ENCODE measurements at places on chromosomes 7 and 10.

DNA sequence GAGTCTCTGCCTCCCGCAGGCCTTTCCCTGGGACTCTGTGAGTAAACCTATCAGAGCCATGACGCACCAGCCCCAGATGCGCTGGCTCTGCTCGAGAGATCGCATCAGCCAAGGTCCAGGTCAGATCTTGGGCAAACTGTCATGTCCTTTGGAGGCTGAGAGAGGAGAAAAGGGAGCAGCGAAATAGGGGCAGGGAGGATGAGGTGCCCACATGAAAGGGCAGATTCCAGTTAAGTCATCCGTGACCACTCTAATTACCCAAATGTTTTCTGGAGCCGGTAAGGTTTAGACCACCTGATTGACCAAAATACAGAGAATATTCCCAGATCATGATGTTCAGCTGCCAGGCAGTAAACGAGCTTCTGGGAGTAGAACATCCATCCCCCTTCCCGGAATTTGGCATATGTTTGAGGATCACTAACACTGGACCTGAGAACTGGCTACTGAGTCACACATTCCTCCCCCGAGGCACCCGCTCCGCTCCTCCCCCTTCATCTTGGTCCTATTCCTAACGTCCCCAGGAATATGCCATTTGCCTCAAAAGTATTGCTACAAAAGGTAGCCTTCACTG is 88.0 kb downstream of the FGFR2 start:
- DNase-seq, result no peak

GRCh38 chr10:89002226-89002978 is 11.8 kb downstream of the FAS start:
- no peak for DNase-seq

DNA sequence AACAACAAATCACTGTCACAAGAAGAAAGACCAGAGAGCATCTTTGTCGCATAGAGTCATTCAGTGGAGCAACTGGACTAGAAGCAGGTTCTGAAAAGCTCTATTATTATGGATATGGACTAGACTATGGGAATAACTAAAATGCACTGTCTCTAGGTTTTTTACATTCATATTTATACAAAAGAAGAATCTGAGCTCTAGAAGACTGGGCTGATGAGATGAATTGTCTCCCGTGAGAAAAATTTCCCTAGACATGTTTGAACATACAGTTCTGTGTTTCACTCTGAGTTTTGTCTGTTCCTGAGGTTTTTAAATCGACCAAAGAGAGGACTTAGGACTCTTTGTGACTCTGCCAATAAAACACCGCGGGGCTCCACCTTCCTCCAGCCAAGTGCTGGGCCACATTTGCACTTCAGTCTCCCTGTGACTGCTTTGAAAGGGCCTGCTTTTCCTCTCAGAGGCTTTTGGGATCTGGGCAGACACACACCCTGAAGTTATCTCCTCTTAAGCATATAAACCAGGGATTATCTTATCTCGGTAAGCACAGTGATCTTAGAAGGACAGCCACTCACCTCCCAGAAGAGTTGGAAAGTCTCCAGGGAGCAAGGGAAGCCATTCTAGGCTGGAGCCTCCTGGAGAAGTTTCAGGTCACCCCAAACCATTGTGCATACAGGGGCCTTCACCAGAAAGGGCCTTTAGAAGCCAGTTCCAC is 101.0 kb upstream of the JCAD start:
- DNase-seq, result no peak

- DNase-seq, result peak; percentile 24
These were observed 1277.1 kb downstream of the GATA3 start for GRCh38 chr10:9331583-9332008.

DNA sequence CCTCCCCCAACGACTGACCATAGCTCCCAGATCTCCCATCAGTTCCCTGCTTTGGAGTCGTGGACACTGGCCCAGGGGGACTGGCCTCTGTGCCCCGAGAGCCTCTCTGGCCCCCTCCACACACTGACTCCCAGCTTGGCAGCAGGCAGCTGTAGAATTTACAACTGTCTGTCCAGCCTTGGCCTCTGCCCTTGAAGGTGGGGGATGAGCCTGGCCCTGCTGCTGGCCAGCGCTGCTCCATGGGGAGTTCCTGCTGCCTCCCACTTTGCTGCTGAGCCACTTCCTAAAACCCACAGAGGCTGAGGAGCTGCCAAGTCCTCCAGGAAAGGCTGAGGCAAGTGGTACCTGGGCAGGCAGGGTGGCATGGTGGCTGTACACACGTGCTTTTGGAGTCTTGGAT is 147.1 kb downstream of the WDR11 start:
- no peak for DNase-seq

- no peak for DNase-seq
These were observed 14.5 kb downstream of the GPR146 start for GRCh38 chr7:1058821-1059199.

DNA sequence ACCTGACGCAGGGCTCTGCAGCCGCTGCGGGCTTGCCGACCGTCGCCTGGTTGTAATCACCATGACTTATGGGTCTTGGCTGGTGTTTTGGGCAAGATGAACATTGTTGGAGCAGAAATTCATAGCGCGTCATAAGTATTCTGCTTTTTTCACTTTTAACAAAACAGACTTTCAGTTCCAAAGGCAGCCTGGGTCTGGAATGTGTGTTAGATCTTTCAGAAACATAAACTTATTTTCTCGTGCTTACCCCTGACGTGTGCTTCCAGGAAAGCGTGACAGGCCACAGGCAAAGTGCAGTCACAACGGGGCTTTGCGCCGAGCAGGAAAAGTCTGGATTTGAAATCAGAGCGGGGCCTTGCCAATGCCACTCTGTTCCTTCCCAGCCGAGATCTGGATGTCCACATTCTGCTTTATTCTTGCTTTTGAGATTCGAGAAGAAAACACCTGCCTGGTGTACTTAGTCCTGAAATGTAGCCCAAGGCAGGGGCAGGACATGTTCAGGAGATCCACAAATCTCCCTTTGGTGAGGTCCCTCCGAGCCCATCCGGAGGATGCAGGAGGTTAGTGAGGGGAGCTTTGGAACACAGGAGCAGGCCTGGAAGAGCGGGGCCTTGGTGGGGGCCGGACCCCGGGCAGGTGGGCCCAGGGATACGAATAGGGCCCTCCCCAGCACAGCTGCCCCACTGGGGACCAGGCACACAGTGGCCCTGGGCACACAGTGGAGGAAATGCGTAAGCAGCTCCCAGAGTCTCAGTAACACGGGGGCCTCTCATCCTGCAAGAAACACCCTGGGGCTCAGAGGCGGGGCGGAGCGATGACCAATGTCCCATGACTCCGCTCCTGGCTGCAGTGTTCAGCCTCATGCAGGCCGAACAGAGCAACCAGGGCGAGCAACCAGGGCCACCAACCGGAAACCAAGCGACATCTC is 49.5 kb upstream of the EBF3 start:
- no peak for DNase-seq

DNA sequence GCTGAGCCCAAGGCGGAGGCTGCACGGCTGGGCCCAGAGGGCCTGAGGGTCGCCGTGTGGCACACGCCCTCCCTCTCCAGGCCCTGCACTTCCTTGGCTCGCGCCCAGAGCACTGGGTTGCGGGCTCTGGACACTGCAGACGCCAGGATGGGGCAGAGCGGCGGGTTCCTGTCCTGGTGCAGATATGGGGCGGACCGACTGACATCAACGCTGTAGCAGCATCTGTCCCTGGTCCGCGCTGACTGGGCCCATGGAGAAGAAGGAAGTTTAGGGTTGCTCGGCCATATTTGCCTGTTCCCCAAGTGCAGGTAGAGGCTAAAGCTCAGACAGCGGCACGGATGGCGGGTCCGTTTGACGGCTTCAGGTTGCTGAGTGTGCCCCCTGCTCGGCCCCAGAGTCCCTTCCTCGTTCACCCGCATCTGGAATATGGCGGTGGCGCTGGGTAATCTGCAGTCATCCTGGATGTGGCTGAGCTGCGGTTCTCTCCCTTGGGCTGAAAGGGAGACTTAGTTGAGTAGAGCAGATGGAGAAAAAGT is 116.1 kb downstream of the OR13A1 start:
- no peak for DNase-seq

DNA sequence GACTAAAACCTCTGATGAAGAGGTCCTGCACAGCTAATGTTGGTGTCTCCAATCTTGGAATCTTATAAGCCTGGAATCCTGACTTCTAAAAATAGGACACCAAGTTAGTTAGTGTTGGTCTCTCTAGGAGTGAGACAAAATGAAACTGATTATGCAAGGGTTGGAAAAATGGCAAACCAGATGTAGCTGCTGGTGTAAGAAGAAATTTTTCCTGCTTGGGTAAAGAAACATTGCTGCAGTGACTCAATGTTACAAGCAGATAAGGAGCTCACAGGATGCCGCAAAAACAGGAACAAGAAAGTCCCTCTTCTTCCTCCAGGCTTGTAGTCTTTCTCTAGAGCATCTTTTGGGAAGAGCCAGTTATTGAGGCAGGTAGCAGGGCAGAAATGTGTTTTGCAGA is 449.0 kb downstream of the ETV1 start:
- DNase-seq, result no peak

DNA sequence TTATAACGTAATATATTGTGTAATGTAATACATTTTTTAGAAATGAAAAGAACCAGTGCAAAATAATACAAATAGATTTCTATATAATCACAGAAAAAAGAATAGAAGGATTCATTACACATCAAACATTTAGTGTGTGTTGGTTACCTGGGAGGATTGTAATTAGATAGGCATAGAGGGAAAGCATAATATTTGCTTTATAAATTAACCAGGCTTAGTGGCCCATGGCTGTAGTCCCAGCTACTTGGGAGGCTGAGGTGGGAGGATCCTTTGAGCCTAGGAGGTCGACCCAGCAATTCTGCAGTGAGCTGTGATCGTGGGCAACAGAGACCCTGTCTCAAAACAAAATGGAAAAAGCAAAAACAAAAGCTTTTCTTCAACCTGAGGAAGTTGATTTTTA is 5.0 kb upstream of the CNOT4 start:
- DNase-seq, result no peak

GRCh38 chr7:8378349-8379019 is 54.9 kb upstream of the NXPH1 start:
- no peak for DNase-seq

GRCh38 chr7:132171130-132171576 is 405.1 kb downstream of the PLXNA4 start:
- no peak for DNase-seq

DNA sequence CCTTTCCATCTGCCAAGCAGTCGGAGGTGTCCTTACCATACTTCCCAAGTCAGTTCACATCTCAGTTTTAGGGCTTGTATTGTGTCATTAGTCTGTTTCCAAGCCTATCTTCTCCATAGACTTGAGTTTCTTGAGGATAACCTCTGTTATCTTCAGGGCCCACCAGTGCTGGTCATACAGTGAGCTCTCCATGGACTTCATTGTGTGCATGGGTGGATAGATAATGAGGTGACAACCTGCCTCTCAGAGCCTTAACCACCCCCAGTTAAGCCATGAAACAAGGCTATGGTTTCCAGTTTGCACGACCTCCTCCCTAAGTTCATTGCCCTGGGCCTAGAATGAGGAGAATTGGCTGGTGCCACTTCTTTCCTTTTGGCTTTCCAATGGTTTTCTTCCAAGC is 38.5 kb upstream of the WAC start:
- no peak for DNase-seq

- no peak for DNase-seq
These were observed 68.7 kb downstream of the MBL2 start for GRCh38 chr10:52703898-52704297.

- no peak for DNase-seq
These were observed 79.6 kb upstream of the STRIP2 start for GRCh38 chr7:129354428-129355157.

GRCh38 chr7:22931011-22931410 is 82.9 kb downstream of the HYCC1 start:
- DNase-seq, result no peak

- DNase-seq, result no peak
These were observed 110.6 kb downstream of the TACC2 start for GRCh38 chr10:122099562-122099961.

DNA sequence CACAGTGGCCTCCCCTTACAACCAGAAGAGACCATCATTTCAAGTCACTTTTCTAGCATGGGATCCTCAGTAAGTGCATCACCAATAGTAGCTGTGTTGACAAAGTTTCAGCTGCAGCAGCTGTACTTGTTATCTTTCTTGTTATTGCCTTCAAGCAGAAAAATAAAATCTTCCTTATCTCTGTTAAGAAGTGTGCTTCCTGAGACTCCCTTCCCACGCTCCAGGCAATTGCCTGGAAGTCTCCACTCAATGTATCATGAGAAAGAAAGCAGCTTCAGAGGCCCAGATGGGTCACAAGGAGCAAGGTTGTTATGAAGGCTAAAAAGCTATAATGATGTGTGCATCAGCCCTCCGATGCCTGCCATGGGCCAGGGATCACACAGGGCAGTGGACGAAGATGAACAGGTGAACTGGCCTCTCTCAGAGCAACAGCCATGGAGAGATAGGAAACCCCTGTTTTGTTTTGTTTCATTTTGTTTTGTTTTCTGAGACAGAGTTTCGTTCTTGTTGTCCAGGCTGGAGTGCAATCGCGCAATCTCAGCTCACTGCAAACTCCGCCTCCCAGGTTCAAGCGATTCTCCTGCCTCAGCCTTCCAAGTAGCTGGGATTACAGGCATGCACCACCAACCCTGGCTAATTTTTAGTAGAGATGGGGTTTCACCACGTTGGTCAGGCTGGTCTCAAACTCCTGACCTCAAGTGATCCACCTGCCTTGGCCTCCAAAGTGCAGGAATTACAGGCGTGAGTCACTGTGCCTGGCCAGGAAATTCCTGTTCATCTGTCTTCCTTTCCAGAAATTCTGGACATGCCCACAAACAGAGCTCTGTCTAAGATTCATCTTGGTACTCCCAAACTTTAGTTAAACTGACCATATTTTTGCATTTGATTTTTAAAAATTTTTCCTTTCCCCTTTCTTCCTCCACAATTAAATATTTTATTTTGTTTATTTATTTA is 340.5 kb downstream of the TNS3 start:
- no peak for DNase-seq

DNA sequence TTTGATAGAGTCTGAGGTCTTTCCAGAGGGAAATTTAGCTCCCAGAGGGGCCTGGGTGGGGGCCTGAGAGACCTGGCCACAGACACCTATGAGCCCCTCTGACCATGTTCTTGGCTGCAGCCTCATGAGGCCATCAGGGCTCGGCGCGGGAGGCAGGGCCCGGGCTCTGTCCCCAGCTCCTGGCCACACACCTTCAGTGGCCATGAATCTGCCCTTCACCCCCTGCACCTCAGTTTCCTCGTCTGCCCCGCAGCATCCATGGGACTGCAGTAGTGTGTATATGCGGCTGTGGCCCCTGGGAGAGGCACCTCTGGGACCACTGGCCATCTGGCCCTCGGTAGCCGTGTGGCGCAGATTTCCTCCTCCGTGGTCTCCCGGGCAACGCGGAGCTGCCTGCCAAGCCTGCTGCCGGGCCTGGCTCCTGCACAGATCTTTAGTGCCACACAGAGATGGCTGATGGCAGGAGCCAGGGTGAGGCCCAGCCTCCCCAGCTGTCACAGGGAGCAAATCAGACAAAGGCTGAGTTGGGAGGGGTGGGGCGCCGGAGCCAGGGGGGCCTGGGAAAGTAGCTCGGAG is 23.6 kb upstream of the ADCYAP1R1 start:
- DNase-seq, result no peak
